ENCODE measurements at places on chromosomes 12 and 14.

DNA sequence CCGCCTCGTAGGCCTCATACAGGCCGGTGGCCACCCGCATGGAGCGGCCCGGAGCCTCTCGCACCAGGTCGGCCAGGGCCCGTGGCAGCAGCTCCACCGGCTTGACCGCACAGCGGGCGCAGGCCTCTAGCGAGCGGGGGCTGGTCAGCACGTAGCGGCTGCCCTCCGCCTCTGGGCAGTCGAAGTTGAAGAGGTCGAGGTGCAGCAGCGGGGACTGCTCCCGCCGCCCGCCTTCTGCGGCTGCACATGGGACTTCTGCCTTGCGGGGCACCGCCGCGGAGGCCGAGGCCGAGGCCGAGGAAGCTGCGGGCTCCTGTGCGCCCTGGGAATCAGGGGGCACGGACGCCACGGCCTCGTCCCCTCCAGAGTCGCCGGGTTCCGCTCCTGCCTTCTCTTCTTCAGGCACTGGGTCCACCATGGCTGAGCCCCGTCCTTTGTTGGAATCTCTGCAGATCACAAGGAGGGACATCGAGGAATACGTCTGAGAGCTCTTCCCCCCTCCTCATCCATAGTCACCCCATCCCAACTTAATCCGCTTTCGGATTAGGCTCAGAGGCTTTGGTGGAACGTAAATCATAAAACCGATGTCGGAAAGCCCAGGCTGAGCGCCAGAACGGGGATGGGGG lies 1.4 kb downstream of the CCDC177 start:
- DNase-seq: no peak

DNA sequence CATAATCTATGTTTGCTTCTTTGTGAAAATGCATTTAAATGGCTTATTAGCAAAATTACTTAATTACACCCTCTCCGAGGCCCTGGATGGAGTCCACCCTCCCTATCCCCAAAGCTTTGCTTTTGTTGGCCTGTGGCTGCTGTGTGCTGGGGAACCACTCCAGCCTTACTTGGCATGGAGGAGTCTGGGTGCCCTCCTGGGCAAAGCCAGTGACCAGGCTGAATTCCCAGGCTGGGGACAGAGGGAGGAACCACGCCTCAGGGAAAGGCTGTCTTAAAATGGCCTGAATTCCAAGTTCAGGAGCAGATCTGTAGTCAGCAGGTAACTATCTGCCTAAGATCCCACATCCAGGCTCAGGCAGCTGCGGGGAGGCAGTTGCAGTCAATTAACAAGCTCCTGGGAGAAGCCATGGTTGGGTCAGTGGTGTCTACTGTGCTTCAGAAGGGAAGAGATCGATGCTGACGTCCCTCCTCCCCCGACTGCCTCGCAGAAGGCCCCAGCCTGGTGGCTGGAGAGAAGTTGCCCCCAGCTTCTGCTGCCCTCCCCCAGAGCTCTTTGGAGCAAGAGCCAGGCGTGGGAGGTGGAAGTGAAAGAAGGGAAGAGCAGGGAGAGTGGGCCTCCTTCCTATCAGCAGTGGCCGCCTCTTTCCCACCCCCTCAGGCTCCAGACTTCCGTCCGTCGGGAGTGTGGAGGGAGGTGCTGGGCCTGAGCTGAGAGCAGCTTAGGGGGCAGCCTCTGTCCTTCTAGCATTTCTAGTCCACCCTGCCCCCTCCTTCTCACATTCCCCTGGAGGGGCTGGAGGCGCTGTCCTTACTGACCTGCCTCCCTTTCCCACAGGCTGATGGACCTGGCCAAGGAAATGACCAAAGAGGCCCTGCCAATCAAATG lies 11.3 kb downstream of the VASH1 start:
- DNase-seq: no peak

GRCh38 chr12:69851976-69852375 lies 26.9 kb downstream of the MYRFL start:
- DNase-seq: no peak

DNA sequence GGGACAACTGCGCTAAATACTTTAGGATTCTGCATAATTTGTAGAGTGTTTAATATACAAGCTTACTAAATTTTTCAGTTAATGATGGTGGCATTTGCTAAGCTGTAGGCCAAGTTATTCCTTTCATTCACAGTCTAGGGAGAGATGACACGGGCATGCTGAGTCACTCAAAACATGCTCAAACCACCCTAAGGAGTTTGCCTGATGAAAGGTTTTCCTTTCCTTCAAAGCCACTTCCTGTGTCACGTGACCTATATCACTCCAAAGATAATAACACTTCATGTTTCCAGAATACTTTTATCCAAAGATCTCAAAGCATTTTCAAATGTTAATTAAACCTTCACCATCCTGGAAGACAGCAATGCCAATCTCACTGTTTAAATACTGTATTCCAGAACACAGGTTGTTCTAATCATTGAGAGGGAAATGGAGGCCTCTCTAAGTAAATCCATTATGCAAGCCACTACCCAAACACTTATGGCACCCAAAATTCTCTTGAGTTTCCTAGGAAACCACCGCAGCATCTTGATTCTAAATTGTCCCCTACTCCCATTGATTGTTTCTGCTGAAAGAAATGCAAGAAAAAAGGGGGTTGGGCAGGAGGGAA lies 207.0 kb upstream of the CDKN3 start:
- DNase-seq: no peak

- DNase-seq: no peak
These were observed 1.1 kb upstream of the TRAF3 start for GRCh38 chr14:102775855-102776760.

DNA sequence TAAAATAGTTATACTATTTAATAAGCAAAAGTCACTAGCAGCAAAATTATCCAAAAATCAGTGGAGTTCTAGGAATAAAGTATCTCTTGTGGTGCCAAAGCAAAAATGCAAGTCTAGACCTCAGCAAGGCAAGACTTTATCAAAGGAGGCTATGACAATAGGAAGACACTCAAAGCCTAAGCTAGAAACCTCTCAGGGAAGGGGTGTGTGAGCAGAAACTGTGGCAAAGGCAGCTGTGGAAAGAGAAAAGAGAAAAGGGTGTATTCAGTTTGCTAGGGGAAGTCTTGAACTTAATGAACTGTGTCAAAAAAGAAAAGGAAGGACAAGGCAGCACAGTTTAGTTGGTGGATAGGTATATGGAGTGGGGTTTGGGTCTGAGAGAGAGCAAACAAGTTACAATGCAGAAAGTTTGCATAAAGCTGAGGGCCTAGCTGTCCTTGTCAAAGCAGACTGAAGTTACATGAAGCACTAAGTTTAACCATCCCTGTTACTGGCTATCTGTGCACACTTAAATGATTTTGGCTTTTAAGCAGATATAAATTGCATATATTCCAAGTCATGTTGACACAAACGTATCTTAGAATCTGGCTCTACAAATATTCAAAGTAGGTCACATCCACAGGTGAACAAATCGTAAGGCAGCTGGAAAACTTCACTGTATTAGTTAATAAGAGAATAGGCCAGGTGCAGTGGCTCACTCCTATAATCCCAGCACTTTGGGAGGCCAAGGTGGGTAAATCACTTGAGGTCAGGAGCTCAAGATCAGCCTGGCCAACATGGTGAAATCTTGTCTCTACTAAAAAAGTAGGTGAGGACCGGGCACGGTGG lies 31.0 kb upstream of the AMN1 start:
- DNase-seq: no peak

GRCh38 chr14:36583242-36583892 lies 953 bp upstream of the NKX2-8 start:
- no peak for DNase-seq

DNA sequence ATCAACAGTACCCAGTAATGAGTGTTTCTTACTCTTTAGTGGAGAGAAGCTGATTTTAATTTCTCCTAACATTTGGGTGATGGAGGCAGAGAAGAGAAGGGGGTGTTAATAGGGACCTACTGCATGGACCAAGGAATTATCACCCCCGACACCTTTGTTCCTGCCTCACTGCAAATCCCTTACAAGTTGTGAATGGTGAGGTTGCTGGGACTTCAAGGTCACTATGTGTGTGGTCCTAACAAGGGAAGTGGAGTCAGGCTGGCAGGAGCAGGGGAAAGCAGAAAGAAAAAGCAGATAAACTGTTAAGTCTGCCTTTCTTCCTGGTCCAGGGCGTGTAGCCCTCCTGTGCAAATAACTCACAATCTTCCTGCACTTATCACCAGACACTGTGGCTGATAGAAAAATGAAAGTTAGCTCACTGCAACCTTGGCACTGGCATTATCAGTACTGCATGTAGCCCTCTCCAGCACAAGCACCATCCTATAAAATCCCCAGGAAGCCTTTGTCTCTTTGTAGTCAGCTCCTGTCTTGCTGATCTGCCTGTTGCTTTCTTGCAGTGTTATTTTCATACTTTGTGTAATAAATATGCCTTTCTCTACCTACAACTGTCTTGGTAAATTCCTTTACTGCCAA lies 112.3 kb upstream of the DNM1L start:
- DNase-seq: no peak

DNA sequence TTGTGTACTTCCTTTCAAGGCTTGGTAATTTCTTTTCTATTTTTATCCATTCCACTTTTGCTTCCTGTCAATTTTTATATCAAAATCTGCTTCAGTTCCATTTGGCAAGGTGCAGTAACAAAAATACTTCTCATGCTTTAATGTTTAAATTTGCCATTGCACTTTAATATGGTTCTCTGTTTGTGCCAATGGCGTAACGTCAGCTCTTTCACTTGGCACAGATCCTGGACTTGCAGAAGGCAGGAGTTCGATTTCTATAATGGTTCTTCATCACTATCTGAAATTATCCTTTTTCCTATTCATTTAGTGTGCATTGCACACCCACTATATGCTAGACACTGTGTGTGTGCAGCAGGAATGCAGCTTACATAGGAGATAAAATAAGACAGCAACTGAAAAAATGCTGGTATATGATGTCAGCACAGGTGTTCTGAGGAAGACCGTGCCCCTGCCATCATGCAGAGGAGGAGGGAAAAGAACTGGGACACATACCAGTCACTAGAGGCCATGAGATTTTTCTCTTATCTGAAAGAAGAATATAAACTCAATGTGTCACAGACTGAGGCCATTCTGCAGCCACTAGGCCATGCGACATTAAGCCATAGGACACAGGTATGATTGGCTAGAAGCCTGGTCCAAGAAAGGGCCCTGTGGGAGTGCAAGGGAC lies 298.2 kb downstream of the RPAP3 start:
- DNase-seq: no peak

DNA sequence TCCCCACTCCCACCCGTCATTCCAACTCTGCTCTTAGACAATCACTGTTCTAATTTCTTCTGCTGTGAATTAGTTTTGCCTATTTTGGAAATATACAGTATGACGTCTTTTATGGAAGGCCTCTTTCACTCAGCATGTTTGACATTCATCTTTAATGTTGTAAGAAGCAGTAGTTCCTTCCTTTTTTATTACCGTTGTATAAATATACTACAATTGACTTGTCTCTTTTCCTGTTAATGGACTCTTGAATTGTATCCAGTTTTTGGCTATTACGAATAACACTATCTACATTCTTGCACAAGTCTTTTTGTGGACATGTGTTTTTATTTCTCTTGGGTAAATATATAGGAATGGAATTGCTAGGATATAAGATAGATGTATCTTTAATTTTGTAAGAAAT lies 4.9 kb upstream of the PMCH start:
- no peak for DNase-seq

GRCh38 chr14:69268763-69269162 lies 8.8 kb downstream of the GALNT16 start:
- no peak for DNase-seq

- no peak for DNase-seq
These were observed 21.1 kb downstream of the FKBP3 start for GRCh38 chr14:45112896-45113781.

DNA sequence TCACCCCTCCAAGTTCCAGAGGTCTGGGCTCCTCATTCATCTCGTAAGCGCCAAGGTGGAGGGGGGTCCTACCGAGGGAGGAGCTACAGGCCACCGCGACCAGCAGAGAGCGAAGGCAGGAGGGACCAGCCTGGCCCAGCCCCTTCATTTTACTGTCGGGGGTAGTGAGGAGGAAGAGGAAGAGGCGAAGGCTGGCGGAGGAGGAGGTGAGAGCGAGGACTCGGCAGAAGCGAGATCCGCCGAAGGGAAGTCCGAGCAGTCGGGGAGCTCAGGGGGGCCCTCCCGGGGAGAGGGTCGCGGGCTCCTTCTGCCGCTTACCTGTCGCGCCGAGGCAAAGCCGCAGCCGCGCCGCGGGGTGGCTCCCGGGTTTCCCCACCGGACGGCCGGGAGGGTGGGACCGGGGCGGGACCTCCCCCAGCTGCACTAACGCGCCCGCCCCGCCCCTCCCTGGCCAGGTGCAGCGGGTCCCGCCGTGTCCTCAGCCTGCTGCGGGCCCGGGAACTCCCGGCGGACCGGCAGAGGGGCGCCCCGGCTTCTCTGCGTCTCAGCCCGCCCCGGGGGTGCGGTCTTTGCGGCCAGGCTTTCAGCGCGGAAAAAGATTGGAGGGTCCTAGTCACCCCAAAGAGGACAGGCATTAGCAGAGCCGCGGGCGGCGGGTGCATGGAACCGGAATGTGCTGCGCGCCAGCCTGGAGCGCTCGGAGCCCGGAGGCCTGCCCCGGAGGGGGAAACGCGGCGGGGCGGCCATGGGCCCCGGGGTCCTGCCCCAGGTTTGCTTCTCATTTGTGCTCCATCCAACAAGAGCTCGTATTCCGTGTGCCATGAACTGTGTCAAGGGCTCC lies at the start of gene GALNT6:
Gene GALNT6, minus strand, starts transcription at position 124 of the 841 bp plus-strand sequence. CDS start 11,625 bp downstream, outside the sequence.
- peak; percentile 43 for DNase-seq

DNA sequence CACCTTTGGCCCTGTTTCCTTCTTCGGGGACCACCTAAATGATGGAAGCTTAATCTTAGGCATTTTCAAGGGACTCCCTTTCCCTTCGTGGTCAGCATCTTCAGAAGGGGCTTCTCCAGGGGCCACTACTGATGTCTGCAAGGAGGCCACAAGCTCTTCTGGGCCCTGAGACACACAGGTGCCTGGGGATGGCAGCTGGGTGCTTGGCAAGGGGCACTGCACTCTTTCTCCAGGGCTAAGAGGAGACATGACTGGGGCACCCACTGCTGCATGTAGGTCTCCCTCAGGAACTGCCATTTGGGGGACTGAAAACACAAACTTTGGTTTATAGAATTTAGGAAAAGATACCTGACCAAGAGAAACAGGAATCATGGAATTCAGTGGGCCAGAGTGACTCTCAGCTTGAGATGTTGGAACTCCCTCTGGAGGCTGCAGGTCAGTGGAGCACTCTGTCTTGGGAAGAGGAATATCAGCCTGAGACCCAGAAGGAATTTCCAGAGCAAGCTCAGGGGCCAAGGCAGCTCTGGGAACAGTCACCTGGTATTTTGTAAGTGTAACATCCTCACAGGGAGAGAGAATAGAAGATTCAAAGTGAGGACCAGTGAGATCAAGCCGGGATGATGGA lies 16.0 kb downstream of the PLD4 start:
- no peak for DNase-seq

All from stimulated activated CD4-positive, alpha-beta T cell treated with anti-CD3 and anti-CD28 coated beads, Interleukin-2, amount 100 ng/mL, for 48 hours (primary cell).